ENCODE measurements at places on chromosomes 6 and 20.

DNA sequence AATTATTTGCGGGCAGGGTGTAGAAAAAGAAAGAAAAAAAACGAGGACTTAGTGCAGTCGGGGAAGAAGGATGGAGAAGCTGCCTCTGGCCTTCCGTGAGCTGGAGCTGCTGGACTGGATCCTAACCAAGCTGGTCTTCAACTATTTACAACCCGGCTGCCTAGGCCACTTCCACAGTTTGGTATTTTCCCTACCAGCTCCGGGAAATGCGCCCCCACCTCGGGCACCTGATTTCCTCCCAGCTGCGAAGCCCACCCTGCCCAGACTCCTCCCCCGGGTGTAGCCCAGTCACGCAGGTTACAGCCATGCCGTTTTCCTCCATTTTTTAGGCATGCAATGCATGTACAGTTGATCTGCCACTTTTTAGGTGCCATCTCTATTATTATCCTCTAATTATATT is 21.2 kb downstream of the THEMIS start:
- peak; percentile 36 for DNase-seq

- no peak for DNase-seq
Observed at GRCh38 chr6:34455831-34456230, 10.0 kb upstream of the PACSIN1 start.

GRCh38 chr6:107490566-107491137 is 735 bp downstream of the SOBP start:
- no peak for DNase-seq

GRCh38 chr6:29014729-29015608 is 9.9 kb upstream of the ZNF311 start:
- DNase-seq = peak; percentile 9

- no peak for DNase-seq
Observed at GRCh38 chr6:68059899-68060298, 575.2 kb upstream of the ADGRB3 start.

DNA sequence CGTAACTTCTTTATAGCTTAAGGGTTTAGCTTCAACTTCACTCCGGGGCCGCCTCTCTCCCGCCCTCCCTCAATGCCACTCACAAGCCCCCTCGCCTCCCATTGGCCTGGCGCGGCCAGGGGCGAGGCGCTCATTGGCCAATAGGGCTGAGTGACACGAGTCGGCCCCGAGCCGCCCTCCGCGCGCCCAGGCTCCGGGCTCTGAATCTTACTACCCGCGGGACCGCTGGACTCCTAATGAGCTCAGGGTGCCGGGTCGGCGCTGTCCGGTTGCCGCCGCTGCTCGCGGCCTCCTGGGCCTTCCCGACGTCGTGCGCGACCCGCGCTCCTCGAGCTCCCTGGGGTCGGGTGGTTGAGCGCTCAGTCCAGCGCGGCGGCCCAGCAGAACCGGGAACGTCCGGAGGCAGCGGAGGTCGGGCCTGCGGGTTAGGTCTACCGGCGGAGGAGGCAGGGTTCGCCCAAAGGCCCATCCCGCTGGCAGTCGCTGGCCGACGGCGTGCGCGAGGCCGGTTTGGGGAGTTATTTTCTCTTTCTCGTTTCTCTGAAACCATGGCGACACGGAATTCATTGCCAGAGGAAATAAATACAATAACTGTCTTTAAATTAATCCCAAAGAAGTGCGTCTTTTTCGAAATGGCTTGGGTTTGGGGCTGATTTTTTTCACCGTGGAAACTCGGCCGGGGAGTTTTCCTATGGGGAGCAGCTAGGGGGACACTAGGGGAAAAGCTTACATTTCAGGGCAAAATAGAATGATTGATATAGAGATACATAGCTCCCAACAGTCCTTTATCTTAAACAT is at the start of gene SIM1:
TSS of gene SIM1 (minus strand) at position 19 of the 798 bp plus-strand sequence. CDS start 1,453 bp downstream, outside the sequence.
- DNase-seq = peak; percentile 95

DNA sequence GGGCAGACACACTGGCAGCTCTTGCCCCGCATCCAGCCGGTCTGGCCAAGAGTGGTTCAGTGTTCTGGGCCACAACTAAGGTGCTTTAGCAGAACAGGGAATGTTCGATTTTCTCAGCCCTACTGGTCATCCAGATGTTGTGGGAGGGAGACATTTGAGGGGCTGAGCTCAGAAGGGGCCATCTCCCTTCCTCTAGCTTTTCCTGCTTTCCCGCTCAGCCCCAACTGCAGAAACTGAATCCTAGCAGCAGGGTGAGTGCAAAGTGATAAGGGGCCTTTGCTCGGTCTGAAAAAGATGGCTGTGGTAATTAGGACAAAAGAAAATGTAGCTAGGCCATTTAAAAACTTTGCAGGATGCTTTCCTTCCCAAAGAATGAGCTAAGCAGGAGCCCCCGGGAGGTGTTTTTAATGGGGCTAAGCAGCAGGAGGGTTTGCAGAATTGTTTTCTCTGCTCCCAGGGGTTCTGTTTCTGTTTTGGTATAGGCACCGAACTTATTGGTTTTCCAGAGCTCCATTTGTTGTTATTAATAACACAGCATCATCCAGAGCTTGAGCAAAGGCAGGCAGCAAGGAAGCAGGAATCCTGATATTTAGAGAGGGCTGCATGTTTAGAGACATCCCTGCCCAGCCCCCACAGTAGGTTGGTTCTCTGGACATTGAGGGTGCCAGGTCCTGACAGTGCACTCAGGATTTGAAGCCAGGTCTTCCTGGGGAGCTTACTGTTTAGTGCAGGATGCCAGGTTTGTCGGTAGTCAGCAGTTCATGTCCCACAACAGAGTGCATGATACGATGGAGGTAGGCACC is 210.9 kb downstream of the SLC24A3 start:
- DNase-seq = no peak

DNA sequence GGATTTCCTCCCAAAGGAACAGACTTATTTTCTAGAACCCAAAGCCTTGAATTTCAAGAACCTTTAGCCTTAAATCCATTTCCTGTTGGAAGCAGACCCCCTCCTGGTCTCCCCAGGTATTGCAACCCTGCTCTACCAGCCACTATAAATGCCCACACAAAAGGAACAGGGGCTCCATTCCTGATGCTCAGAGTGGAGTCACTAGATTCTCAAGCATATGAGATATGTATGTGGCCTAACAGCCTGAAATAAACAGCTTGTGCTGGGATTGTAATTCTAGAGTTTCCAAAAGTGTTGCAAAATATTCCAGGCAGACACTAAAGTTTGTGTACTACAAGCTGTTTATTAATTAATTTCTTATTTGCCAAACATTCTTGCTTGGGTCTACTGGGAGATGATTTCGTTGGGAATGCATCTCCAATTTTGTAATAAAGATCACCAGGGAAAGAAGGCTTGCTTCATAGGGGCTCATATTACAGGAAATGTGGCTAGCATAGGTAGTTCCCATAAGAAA is 44.8 kb downstream of the RIPOR3 start:
- DNase-seq = no peak

GRCh38 chr20:63527184-63527583 is 6.6 kb downstream of the PPDPF start:
- no peak for DNase-seq

GRCh38 chr6:24742216-24742738 is 23.3 kb upstream of the C6orf62 start:
- DNase-seq = no peak

DNA sequence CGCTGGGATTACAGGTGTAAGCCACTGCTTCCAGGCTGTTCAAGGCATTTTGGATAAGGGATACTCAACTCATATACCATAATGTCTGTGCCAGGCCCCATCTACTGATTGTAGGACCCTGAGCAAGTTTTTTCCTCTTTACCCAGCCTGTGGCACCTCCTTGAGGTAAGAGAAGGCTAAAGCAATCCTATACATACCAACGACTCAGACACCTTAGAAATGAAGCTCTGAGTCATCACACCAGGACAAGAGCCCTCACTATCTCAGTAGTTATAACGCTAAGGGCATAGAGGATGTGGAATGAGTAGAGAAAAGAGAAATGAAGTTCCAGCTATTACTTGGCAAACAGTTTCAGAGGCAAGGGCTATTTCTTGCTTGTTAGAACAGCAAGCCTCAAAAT is 16.9 kb downstream of the NDRG3 start:
- no peak for DNase-seq

GRCh38 chr6:110322874-110323242 is 35.3 kb downstream of the METTL24 start:
- DNase-seq = no peak

DNA sequence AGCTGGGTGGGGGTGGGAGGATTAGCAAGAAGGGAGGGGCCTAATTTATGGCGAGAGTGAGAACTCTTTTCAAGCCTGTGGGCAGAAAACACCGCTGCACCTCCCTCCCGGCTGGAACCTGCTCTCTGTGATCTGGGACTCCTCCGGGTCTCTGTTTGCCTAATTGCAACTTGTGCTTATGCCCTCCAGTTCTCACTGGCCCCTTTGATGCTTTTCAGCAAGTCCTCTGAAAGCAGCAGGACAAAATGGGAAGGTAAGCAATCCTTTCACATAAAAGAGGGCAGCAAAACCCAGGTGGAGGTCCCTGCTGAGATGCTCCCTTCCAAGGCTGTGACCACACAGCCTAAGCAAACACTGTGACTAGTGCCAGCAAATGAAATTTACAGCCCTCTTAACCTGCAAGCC is 523.0 kb upstream of the FLRT3 start:
- DNase-seq = no peak

DNA sequence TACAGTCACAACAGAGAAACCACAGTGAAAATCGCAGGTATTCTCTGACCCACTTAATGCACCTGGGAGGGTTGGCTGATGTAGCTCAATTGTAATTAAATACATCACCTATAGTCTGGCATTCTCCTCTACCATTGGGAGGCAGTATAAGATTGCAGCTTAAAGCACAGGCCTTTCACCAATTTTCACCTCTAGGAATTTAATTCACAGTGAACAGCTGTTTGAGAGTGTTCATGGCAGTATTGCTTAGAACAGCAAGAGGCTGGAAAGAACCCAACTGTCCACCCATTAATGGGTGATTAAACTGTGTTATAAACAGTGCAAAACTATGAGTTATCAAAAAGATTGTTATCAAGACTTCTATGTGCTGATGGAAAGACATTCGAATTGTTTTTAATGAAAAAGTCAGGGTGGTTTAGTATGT is 2.0 kb downstream of the EDEM2 start:
- DNase-seq = peak; percentile 61

GRCh38 chr6:105263685-105264610 is 84.1 kb upstream of the POPDC3 start:
- no peak for DNase-seq

- DNase-seq = no peak
Observed at GRCh38 chr6:129510950-129511349, 199.0 kb downstream of the ARHGAP18 start.

DNA sequence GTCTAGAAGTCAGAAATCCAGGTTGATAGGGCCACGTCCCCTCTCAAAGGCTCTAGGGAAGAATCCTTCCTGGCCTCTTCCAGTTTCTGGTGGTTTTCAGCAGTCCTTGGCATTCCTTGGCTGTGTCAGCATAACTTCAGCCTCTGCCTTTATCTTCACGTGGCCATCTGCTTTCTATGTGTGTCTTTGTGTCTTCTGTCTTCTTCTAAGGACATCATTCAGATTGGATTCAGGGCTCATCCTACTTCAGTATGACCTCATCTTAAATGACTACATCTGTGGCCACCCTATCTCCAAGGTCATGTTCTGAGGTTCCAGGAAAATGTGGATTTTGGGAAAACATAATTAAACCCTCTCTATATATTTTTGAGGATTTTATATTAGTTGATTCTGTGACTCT is 23.0 kb downstream of the C6orf89 start:
- no peak for DNase-seq
